ENCODE measurements at places on chromosomes 12 and 14.

DNA sequence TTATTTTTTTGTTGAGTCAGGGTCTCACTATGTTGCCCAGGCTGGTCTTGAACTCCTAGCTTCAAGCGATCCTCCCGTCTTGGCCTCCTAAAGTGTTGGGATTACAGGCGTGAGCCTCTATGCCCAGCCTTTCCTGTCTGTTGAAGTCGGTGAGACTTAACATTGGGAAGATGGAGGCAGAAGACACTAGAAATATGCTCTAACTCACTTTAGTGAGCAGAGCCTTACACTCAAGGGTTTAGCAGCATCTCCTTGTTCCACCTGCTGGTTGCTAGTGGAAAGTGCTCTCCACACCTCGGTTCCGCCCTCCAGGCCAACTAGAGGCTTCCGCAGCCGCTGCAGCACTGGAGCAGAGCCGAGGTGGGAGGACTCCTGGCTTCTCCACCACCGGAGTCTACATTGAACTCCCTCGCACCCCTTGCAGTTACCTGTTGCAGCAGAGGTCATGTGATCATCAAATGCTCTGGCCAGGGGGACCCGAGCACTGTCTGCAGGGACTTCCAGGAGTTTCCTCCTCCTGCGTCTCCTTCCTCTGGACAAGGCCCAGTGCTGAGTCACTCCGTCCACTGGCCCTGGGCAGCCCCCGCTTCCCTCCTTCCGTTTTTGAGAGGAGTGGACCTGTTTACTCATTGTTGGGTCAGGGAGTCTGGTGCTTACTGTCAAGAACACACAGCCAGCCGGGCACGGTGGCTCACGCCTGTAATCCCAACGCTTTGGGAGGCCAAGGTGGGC is 9.4 kb upstream of the HVCN1 start:
- peak; percentile 53 for DNase-seq

- peak; percentile 37 for DNase-seq
Observed at GRCh38 chr14:59870277-59871165, at the start of gene RTN1. Gene RTN1 (minus strand): TSS chr14:59870776. CDS start chr14:59870630, 146 bp downstream.

GRCh38 chr14:70780396-70781075 is 28.8 kb downstream of the MAP3K9 start:
- no peak for DNase-seq

DNA sequence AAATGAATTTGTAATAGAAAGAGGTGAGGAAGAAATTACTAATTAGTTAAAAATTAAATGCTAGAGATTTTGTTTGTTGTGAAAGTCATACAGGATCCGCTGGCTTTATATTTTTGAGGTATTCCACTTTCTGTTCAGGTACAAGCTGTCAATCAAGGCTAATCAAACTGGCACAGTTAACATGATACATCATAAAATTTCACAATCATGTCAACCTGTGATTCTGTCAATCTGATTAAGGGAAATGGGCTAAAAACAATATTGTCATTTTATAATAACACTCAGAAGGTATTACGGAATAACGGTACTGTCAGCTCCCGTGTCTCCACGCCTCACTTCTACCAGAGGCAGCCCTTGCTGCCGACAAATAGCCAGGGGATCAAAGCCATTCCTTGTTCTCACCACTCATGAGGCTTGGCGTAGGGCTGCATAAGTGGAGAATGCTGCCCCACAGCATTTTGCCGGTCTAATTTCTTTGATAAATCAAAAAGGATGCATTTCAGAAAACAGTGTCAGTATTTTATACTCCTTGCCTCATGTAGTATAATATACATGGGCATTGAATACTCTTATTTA is 352.9 kb downstream of the NPAS3 start:
- no peak for DNase-seq

- no peak for DNase-seq
Observed at GRCh38 chr12:15899282-15899870, 11.8 kb upstream of the DERA start.

GRCh38 chr14:105641075-105641937 is 114.9 kb downstream of the TMEM121 start:
- no peak for DNase-seq

GRCh38 chr14:102785595-102785963 is 8.3 kb downstream of the TRAF3 start:
- DNase-seq: no peak

DNA sequence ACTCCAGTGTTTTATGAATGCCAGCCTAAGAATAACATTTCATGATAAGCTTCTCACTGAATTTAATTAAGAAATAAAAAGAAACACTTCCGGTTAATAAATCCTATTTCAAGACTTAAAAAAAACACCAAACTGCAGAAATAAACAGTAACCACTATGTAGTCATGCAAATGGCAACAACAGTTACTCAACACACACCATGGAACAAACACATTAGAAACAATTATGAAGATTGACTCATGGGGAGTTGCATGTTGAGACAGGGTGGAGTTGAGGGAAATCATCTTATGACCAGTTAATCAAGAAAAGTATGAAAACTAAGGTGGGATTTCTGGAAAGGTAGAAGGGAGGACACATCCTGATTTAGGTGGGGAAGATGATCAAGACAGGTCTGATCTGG is 52.7 kb downstream of the PLBD1 start:
- peak; percentile 13 for DNase-seq

- no peak for DNase-seq
Observed at GRCh38 chr14:75197338-75197737, 20.9 kb upstream of the TMED10 start.

DNA sequence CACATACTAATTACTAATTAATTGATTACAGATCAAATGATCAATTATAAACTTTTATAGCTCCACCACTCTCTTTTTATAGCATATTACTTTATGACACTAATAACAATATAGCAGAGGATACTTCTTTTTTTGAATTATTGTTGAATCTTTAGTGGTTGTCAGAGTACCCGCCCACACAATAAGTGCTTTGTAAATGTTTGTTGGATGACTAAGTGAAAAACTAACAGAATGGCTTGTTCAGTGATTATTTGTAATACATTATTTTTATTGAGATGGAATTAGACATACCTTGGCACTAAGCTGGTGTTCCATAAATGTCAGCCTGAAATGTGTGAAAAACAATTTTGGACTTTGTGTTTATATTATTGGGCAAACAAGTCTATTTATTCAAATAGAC is 670.5 kb upstream of the ATXN7L3B start:
- no peak for DNase-seq

DNA sequence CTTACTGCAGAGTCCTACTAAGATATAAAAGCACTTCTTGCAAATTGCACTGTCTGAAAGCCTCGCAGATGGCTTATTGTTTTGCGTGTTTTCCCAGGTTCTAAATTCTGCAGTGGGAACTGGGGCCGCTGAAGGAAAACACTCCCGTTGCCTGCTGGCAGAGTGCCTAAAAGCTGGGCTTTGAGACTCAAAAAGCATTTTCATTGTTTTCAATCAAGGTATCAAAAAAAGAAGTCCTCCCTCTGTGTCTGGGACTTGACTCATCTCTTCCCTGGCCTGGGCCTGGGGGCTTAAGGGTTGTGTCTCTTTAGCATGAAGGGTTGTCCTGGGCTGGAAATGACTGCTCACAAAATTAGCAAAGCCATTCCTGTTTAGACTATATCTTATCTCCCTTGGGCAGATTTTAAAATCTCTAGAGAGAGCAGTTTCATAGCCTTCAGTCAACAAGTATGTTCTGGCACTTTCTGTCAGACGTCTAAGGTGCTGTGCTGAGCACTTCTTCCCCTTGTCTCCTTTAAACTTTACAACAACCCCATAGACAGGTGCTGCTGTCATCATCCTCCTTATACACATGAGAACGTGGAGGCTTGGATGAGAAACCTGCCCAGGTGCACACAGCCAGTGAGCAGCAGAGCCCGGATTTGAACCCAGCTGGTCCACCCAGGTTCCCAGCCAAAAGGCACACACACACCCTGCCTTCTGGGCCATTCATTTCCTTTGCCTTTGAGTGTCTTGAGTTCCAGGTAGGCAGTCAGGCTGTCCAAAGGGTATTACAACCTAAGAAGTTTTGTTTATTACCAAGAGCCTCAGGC is 31.1 kb downstream of the ELK3 start:
- DNase-seq: no peak

- no peak for DNase-seq
Observed at GRCh38 chr14:77812028-77812427, 12.1 kb downstream of the ADCK1 start.

DNA sequence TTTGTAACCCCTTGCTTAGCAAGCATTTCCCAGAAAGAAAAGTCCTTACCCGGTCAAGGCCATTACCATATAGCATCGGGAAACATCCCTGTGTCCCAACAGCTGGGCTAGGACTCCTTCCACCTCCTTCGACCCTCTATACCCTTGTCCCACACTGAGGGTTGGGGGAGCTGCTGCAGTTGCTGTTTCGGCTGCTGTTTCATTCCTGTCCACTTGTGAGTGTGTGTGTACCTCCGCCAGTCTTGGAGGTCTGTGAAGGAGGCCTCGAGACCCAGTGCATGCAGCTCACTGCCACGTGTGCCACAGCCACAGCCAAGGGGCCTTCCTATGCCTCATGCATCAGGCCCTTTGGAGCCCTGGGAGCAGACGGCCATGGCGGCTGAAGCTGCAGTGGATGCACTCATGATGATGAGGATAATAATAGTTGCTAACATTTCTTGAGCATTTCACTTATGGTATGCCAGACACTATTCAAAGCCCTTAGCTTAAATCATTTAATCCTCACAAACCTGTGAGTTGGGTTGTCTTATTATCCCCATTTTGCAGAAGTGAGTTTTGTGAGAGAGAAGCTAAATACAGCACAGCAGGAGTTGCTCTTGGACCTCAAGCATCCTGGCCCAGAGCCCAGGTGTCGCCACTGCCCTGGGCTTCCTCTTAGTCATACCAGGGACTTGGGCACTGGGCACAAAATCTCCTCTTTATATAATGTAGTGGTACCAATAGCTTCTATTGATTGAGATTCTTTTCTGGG is 156.5 kb downstream of the PRKCH start:
- peak; percentile 52 for DNase-seq

- DNase-seq: no peak
Observed at GRCh38 chr12:62532333-62532732, 65.7 kb downstream of the MON2 start.

GRCh38 chr12:93737457-93738198 is 60.5 kb downstream of the CRADD start:
- no peak for DNase-seq

DNA sequence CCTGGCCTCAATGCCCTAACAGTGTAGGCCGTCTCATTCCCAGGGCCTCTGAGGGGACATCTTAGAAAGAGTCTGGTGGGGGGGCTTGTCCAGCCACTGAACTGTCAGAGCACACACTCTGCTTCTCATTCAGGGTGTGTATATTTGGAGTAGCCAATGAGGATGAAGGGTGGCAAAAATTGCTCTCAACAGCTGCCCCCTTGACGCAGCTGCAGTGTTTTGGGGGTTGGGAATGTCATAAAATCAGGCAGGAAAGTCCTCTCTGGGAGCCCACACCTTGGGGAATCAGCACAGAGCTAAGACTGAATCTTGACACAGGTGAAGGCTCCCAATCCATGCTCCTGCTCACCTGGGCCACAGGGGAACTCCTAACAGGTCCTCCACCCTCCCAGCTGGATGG is 1.5 kb downstream of the RASAL1 start:
- no peak for DNase-seq

- no peak for DNase-seq
Observed at GRCh38 chr12:94961256-94961824, 42.2 kb downstream of the NDUFA12 start.

- DNase-seq: peak; percentile 17
Observed at GRCh38 chr14:54722791-54723432, 156.0 kb downstream of the SAMD4A start.

DNA sequence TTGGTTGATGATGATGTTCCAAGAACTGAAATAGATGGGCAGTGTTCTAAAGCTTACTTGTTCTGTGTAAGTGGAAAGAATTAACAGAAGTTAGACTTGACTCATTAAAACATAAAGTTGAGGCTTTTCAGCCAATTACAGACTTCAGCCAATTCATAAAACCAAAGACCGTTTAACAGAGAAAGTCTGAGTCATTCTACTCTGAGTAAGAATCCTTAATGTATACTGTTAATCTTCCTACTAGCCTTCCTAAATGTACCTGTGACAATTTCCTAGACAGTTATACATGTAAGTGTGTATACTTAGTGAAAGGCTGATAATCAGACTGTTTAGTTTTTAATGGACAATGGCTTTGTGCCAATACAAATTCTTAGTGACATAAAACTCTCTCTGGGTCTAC is 681.0 kb downstream of the RPL10L start:
- no peak for DNase-seq

DNA sequence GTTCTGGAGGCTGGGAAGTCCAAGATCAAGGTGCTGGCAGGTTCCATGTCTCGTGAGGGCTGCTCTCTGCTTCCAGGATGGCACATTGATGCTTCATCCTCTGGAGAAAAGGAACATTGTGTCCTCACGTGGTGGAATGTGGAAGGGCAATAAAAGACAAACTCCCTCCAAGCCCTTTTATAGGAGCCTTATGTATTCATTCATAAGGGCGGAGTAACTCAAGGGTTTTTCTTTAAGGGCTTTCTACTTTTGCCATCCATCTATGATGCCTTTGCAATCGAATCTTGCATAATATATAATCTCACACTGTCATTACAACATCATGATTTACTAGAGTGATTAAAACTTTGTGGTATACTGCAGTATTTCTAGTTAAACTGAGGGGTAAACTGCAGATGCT is 132.7 kb upstream of the DDHD1 start:
- no peak for DNase-seq
